H4 (cell line): ENCODE measurements at places on chromosomes 1 and 21.

DNA sequence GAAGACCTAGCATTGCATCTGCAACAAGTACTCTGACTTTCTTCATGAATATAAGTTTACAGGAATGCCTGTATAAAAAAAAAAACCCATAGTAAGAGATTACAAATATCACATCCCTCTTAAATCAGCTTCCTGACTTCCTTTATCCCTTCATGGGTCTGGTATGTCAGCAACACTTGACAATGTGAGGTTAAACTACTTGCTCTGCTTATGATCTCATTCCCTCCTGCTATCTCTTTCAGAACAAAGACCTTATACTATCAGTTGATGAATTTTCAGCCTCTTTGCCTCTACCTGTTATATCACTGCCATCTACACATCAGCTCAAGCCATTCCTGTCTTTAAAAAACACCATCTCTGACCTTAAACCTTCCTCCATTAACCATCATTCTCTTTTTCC, 130.9 kb upstream of the SAMSN1 start:
- DNase-seq: no peak

DNA sequence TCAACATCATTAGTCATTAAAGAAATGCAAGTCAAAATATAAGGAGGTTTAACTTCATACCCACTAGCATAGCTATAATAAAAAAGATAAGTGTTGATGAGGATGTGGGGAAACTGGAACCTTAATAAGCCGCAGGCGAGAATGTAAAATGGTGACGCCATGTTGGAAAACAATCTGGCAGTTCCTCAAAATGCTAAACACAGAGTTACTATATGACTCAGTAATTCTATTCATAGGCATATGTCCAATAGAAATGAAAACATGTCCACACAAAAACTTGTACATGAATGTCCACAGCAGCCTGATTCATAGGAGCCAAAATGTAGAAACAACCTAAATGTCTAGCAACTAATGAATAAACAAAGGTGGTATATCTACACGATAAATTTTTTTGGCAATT, 23.2 kb downstream of the DDX59 start:
- DNase-seq: no peak

DNA sequence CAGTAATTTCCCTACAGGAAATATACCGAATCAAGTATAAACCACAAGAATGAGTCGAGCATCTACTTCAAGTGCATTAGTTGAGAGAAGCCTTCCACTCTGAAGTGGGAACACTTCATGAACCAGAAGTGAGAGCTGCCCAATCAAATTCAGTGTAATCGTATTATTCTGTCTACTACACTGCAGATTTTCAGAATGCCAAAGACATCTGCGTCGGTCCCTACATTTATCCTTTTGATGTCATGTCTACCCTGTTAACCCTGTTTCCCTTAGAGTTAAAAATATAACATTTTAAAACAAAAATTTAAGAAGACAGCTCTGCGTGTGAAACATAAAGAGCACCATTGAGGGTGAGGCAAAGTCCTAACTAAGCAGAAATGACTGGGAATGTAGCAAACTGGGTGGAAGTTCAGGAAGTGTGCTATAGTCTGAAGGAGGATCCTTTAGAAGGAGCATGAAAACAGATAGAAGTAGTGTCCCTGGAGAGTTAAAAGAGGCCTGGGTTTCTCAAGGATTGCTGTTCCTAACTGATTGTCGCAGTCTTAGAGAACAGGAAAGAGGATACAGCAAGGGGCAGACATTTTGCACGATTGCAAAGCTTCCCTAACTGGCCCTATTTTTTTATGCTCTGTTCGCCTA, 291.2 kb downstream of the PTPRC start:
- peak; percentile 30 for DNase-seq

DNA sequence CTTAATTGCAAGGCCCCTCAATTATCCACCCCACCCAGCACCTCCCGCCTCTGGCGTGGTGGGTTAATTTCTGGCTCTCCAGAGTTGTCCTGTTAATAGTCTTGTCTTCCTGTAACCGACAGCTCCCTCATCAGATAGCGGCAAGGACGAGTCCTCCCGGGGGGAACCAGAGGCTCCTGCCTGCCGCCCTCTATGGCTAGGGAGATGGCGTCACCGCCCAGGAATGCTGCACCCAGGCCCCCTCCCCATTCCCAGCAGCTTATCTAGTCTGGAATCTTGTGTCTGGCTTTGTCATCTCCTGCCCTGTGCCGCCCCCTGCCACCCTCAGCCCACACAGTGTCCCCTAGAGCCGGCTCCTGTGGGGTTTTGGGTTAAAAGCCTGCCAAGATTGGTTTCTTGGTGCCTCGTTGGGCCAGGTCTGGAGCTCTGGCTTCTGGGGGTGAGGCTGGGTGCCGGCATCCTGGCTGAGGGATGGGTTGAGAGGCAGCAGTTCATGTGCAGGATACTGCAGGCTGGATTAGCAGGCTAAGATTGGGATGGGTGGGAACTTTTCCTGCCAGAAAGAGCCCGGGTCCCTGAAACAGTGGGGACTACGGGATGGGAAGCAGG, 48.8 kb downstream of the EDN2 start:
- DNase-seq: peak; percentile 41

DNA sequence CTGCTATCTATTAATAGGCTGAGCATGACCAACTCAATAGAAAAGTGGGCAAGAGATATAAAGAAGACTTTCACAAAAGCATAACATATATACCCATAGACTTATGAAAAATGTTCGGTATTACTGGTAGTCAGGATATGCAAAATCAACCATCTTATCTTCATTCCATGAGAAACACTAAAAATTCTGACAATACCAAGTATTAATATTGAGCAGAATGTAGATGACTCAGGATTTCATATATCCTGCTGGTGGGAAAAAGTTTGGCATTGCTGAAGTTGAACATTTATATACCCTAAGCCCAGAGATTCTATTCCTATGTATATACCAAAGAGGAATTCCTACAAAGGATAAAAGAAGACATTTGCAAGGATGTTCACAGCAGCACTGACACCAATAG, 138.3 kb downstream of the CLEC20A start:
- no peak for DNase-seq
